T47D (cell line): ENCODE measurements at places on chromosomes 6 and 20.

DNA sequence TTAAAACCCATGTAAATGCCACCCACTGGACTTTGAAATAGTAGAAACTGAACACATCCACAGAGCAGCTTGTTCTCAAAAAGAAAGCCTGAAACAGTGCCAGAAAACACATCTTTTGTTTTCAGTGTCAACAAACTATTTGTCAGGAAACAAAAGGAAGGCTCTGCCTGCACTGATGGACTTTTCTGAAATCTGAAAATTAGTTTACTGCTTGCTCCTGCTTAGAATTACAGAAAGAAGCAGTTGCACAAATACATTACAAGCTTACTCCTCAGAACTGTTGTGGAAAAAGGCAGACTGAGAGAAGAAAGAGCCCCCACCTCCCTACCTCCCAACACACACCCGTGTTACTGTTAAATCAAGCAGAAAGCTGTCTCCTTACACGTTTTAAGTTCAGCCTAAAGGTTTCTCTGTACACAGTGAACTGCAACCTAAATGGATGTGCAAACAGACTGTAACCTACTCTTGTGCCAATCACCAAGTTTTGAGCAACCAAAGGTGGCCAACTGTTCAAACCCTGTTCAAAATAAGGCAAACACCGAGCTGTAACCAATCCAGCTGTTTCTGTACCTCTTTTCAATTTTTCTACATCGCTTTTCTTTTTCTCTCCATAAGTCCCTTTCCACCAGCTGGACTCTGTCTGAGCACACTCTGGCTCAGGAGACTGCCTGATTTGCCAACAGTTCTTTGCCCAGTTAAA lies 43.7 kb downstream of the FRK start:
- DNase-seq: peak; percentile 52

DNA sequence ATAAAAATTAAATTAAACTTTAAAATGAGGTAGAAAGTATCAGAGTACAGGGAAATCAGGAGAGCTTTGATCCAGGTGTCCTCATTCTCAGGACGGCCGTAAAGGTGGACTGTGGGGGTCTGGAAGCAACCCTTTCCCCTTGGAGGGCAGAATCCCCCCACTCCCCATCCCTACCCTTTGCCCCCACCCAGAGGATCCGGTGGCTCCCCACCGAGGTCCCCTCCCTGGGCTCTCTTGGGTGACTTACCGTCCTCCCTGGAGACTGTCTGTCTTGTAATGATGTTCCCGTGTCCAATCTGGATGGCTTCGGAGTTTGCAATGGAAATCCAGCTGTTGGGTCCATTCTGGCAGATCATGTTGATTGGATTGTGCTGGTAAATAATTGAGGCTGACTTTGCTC lies 7.3 kb downstream of the ZBP1 start:
- no peak for DNase-seq

GRCh38 chr6:6712449-6713403 lies 124.2 kb downstream of the LY86 start:
- DNase-seq: no peak

- DNase-seq: no peak
Observed at GRCh38 chr20:36779656-36780025, 6.1 kb upstream of the DSN1 start.

DNA sequence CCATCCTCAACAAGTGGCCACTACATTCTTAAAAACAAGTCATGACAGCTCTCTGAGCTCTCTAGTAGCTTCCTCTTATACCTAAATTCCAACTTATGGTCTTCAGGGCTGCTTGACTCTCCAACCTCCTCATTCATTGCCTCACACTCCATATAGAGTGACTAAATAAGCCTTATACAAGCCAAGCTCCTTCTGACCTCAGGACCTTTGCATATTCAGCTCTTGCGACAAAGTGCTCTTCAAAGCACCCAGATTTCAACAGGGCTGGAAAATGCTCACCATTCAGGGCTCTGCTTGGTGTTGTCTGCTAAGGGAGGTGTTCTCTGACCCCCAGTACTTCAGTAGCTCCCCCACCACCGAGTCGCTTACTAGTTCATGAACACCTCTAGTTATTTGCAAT lies 3.7 kb downstream of the TREML2 start:
- no peak for DNase-seq

GRCh38 chr6:36399970-36400369 lies 12.5 kb upstream of the ETV7 start:
- no peak for DNase-seq

DNA sequence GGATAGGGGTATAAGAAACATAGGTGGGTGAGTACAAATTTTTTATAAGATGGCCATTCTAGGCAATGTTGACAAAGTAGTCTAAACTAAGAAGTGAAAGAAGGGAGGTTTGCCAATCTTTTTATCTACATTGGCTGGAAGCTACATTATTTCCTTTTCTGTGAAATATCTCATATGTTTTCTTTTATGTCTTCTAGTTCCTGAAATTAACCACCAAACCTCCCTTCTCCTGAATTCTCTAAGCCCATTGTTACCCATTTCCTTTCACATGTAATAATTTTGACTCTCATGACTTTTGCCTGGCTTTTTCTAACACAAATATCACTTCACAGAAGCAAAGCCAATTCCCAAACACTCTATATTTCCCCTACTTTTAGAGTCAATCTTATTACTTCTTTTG lies 496.2 kb upstream of the JAG1 start:
- DNase-seq: no peak

- no peak for DNase-seq
Observed at GRCh38 chr6:83546636-83547035, 34.3 kb downstream of the PRSS35 start.

DNA sequence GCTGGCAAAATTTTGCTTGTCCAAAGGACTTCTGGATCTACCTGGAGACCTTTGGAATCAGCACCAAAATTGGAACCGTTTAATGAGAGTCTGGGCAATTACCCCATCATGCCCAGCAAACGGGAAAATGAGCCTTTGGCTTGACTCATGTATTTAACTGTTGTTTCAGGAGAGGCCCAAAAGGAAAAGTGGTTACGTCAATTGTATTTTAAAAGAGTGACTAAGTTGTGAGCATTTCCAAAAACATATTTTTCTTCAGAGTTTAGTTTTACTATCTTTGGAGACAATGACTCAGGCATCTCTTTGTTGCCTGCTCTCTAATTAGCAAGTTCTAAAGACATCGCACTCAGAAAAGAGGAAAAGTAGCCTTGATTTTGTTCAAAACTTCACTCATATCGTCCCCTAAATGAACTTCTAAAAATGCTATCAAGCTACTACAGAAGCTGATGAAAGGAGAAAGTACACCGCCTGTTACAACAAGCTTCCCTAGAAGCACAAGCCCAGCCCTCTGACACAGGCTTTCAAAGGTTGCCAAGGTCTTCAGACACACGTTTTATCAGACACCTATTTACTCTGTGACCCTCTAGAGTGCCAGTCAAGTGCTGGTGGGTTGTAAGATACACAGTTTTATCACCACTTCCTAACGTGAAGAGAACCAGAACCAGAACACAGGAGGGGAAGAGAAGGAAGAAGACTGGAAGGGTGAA lies 146.2 kb downstream of the TBX18 start:
- DNase-seq: no peak

DNA sequence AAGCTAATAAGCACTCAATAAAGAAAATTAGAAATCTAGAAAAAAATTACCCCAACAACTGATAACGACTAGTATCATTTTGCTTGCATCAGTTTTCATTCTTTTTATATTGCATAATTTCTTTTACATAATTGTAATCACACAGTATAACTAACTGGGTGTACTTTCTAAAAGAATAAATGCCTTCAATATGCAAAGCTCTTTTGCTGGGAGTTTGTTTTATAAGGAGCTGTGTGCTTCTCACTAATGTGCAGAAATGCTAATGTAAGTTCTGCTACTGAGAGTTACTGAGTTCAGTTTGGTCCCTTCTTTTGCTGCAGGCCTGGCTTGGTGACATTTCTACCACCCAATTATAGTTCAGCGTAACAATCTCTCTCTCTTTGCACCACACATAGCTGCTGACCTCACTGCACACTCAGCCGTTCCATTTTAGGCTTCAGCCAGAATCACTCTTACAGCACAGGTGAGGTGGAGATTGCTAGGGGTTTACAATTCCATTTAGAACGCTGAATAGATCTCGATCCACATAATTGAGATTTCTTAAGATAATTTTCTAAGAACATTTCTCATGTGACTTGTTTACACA lies 20.9 kb upstream of the KLHL31 start:
- no peak for DNase-seq

DNA sequence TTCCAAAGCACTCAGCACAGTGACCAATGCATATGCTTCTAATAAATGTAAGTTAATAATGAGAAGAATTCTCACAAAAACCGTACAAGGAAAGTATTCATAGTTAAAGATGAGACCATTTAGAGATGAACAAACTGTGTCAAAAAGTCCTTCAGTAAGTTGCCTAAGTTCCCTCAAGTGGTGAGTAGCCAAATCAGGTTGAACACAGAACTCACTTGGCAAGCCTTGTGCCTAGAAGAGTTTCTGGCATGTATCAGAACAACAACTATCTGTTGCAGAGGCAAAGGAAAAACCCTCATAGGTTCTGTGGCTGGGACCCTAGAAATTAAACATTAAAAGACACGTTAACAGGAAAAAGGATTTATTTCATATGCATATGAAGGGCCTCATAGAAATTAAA lies 129.6 kb upstream of the DOK5 start:
- no peak for DNase-seq

DNA sequence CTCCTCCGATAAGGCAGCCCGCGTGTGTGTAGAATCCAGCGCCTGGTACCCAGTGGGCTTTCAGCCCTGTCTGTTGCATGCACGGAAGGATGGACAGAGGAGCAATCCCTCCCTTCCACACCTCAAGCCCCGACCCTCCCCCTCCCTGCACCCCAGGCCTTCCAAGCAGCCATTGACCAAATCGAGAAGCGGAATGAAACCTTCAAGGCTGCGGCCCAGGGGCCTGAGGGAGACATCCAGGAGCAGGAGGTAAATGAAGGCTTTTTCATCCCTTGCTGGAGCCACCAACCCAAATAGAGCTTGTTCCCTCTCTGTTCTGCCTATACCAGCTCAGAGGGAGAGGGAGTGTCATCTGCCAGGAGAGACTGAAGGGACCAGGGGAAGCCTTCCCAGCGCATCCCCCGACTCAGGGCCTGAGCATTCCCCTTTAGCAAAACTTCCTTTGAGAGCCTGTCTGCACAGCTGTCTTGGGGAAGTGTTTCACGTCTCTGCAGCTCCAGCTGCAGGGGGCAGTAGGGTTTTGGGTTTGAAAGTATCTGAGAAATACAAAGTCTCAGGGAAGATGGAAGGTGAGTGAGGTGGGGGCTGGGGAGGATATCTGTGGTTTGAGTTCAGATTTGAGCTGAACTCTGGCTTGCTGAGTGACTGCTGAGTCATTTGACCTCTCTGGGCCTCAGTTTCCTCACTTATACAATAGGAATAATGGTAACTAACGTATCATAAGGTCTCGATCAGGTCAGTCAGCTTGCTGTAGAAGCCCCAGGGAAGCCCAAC lies 16.1 kb downstream of the FGD2 start:
- no peak for DNase-seq

GRCh38 chr6:168332020-168332419 lies 12.4 kb upstream of the DACT2 start:
- no peak for DNase-seq

DNA sequence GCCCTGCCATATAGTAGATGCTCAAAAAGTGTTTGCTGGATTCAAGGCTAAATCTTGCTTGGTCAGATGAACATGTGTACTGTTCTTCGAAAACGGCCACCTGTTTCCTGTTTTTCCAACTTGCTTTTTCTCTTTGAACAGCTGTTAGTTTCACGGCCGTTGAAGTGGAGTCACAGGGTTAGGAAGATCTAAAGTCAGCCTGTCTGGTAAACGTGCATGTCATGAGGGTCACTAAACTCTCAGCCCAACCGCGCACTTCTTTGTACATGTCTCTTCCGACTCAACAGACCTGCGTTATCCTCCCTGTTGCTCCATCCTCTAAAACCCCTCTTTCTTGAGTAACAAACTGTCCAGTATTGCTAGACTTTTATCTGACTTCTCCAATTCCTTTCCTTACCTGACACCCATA lies 93.2 kb upstream of the MAN1A1 start:
- no peak for DNase-seq

DNA sequence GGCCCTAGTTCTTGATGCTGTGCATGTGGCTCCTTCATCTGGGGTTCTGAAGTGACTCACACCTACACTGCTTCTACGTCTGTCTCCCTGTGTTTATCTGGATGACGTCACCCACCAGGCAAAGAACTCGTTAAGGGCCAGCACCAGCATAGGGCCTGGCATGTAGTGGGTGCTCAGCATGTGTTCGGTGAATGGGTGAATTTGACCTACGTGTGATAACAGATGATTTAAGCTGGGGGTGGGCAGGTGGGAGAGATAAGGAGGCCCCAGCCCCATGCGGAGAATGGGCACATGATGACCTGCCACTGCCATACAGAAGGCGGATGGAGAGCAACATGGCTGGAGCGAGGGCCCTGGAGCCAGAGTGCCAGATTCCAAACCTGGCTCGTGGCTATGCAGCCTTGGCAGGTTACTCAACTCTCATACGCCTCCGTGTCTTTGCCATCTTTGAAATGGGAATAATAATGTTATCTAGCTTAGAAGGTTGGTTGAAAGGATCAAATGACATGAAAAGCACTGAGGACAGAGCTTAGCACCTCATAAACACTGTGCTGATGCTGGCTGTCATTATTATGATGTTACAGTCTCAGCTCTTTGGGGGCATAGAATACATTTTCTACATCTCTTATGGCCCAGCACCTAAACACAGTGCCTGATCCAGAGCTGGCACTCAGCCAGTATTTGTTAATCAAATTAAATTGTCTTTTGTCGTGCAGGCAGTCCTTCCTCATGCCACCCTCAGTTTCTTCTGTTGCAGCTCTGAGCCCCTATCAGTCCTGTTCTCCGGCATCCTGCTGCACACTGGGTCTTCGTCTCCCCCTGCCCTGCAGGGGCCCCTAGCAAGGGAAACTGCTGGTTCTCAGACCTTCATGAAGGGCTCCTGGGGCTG lies 39.6 kb downstream of the VEGFA start:
- no peak for DNase-seq

GRCh38 chr20:46102940-46103339 lies 13.2 kb upstream of the NCOA5 start:
- DNase-seq: no peak

DNA sequence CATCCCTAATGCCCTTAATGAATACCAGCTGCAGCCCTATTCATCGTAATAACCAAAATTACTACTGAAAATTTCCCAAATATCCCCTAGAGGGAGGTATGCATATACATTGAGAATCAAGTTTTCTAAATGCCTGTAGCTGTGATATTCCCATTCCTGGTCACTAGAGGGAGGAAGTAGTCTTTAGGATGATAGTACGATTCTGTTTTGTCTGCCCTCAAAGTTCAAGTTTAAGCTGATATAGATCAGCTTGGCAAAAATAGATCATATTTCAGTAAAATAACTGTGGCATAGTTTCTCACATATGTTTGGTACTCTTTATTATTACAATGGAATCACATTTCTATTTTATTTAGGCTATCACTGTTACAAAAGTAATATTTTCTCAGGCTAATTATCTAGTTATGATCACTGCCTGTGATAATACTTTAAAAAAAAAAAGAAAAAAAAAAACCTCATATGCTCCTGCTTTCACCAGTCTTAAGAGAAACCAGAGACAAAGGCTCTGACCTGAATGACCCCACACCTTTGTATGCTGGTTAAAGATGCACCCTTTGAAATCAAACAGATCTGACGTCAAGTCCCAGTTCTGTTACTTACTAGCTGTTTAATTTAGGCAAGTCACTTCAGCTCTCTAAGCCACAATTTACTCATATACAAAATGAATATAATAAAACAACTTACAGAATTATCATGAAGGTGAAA lies 11.0 kb downstream of the TSPYL1 start:
- no peak for DNase-seq

GRCh38 chr20:21967481-21967880 lies 262.0 kb downstream of the PAX1 start:
- DNase-seq: no peak
